ENCODE measurements at places on chromosomes 3 and 15.

GRCh38 chr3:131907796-131908195 lies 127.0 kb downstream of the CPNE4 start:
- no peak for DNase-seq

DNA sequence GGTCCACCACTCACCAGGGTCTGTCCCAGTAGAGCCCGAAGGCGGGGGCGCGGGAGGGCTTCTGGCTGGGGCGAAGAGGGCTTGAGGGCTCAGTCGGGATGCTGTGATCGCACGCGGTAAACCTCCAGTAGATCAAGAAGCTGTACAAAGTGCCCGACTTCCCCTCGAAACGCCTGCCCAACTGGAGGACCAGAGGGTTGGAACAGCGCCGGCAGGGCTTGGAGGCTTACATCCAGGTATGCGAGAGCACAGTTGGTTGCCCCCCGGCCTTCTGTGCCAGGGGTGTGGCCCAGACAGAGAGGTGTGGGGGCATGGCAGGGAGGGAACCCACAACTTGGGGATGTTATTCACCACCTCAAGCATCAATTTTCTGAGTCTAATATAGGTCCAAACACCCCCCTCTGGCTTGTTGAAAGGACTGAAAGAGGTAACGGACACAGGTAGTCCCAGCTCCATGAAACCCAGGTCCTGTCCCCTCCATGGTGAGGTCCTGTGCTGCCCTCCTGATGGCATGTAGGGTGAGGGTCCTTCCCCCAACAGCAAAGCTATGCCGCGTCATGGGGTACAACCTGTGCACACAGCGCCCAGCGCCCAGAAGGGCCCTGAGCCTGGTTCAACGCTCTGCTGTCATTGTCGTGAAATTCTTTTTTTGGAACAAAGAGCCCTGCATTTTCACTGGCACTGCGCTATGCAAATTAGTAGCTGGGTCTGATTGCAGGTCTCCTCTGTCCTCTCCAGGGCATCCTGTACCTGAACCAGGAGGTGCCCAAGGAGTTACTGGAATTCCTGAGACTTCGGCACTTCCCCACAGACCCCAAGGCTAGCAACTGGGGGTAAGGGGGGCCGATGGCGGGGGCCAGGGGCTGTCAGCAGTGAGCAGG lies 1.2 kb downstream of the SNX22 start:
- DNase-seq: peak; percentile 52

DNA sequence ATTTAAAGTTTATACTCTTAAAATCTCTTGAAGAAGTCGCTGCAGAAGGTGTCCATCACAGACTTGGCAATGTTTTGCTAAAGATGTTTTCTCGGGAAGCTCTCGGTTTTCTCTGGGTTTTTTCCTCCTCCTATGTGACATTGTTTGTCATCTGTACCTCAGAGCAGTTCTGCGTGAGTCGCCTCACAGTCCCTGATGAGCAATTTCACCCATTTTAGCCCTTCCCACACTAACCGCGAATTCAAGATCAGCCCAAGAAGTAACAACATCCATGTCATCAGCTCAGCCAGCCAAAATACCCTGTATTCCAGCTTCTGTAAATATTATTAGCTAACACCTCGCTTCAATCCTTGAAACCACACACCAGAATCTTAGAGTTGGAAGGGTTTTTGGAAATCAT lies 224.3 kb upstream of the SETMAR start:
- no peak for DNase-seq

DNA sequence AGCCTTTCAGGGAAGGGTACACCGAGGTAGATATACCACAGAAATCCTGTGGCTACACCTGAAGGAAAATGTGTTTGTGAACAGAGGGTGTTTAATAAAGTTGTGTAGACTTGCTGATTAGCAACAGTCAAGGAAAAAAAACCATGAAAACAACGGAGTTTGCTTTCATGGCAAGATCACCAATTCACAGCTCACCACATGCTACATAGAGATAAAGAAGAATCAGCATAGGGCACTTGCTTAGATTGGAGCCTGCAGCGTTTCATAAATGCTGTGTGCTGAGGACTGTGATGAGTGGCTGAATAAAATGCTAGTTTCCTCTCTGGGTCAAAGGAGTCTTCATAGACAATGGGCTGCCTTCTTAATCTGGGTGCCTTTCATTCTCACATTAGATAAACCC lies 257.6 kb downstream of the SLC9A9 start:
- no peak for DNase-seq

DNA sequence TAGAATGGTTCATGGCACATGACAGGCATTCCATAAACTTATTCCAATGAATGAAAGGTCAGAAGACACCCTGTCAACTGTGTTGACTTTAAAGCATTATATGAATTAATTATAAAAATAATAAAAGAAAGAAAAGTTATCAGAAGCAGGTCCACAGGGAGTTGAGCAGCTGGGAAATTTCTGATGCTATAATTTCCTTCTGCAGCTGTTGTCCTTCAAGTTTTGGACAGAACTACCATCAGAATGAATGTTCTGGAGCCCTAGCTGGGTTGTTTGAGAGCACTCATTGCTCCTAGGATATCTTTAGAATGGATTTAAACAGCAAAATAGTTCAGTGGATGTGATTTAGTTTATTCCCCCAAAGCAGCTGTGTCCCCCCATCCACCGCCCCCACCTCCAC lies 232.4 kb upstream of the PROK2 start:
- no peak for DNase-seq

DNA sequence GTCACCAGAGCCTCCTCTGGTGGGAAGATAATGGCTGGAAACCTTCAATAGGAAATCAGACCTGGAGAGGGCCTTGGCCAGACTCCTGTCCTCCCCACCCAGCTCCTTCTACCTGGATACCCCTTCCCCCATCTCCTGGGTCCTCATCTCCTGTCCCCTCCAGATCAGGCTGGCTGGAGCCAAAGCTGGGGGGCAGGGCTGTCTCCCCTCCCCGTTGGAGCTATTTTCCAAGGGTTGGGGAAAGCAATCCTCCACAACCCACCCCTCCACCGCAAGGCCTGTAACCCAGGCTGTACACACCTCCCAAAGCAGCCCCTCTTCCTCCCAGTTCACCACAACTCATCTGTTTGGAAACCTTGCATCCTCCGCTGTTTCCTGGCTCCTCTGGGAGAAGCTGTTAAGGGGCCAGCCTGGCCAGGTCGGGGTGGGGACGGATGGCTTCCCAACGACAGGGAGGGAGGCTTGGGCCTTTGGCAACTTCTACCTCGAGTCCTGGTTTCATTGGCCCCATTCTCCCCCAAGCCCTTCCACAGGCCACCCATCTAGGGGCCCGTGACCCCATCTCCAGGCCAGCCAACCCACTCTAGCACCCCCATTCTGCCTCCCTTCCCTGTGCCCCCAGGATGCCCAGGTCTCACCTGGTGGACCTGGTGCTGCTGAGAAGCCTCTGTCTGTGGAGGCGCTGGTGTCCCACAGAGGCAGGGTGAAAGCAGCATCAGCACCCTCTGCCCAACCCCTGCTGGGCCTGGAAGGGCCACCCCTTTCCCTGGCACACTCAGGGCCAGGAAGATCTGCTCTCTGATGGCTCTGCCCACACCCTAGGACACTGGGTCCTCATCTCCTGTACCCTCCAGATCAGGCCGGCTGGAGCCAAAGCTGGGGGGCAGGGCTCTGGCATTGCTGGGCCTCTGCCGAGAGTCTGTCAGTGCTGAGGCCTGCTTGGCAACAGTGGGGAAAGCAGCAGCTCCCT lies 22.1 kb upstream of the GOLGA6C start:
- no peak for DNase-seq

DNA sequence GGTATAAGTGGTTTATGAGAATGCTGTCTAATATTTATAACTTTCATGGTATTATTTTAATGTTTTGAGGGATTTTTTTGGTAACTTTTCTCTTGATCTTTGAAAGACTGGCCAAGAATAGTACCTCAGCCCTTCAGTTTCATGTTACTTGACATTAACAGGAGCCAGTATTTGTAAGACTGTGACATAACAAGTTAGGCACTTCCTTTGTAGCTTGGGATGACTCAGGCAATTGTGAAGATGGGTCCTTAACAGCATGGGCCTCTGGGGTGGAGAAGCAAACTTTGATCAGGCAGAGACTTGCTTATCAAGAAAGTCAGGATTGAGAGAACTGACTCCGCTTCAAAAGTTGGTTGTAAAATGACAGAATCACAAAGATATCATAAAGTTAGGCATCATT lies 9.5 kb downstream of the LRRC49 start:
- DNase-seq: no peak

- peak; percentile 81 for DNase-seq
Observed at GRCh38 chr3:179615458-179616173, 11.0 kb downstream of the NDUFB5 start.

DNA sequence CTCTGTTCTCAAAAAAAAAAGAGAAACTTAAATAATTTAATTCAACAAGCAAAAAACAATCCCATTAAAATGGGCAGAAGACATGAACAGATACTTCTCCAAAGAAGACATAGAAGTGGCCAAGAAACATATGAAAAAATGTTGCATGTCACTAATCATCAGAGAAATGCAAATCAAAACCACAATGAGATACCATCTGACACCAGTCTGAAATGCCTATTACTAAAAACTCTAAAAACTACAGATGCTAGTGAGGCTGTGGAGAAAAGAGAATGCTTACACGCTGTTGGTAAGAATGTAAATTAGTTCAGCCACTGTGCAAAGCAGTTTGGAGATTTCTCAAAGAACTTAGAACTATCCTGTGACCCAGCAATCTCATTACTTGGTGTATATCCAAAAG lies 382.9 kb downstream of the OTOL1 start:
- no peak for DNase-seq

DNA sequence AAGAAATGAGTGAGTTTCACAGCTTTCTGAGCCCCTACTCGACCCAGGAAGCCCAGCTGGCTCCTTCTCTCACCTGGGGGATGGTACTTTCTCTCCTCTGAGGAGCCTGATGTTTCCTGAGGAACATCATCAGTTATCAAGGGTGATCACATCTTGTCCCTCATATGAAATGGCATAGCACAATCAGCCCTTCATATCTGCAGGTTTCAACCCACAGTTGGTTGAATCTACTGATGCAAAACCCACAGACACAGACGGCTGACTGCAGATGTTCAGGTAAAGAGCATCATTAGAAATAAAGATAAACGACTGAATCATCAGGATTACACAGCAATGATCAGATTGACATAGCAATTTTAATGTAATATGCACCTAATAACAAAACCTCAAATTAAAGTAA lies 93.6 kb upstream of the OSTN start:
- no peak for DNase-seq
